ENCODE measurements at places on chromosomes 6 and 20. TPM values are rescaled to one million over a fixed set of nuclear protein-coding genes. Genes with fewer than 3 reads are reported as not detected.

Gene ABHD16B
- total RNA-seq: not detected

Gene RUNX2
- total RNA-seq: 18.9 TPM

Gene COX4I2
- total RNA-seq: not detected

DNA sequence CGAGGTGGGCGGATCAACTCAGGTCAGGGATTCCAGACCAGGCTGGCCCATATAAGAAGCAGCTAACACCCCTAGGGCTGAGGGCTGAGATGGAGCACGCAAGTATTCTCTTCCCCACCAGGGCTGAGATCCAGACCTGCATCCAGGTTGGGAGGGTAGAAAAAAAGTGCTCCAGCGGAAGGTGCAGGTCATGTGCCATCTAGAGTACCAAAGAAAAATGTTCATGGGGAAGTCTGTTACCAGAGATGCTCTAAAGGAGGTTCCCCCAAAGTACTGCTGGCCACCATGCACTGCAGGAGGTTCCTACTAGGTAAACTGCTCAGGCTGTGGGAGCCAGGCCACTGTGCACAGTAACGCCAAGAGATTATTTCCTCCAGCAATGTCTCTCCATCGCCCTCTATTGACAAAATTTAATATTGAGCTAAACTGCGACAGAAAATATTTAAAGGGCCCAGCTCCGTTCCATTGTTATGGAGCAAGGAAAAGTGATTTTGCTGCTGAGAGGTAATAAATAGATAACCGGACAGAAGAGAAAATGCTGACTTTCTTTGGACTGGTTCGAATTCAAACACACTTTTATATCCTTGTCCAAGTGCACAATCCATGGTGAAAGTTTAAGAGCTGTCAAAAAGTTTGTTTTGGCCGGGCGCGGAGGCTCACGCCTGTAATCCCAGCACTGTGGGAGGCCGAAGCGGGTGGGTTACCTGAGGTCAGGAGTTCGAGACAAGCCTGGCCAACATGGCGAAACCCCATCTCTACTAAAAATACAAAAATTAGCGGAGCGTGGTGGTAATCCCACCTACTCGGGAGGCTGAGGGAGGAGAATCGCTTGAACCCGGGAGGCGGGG, 159.9 kb downstream of the OR2B2 start:
- peak; percentile 81 for DNase-seq

DNA sequence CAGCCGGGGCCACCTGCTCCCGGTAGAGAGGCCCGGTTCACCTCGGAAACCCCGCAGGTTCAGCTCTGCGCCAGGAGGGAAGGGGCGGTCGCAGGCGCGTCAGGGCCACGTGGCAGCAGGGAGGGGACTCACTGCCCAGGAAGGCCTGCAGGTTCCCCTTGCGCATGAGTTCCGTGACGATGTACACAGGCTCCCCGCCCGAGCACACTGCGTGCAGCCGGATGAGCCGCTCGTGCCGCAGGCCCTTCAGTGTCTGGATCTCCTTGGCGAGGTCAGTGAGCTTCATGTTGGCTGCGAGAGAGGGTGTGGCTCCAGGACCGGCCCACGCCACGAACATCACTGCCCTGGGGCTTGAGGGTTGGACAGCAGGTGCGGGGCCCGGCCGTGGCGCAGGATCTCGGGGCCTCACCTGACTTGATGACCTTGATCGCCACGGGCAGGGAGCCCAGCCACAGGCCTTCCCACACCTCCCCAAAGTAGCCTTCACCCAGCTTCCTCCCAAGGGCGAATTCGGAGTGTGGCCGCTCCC, 4.9 kb upstream of the PTK6 start:
- DNase-seq: no peak

GRCh38 chr6:946546-946945, 253.6 kb upstream of the EXOC2 start:
- peak; percentile 14 for DNase-seq

- no peak for DNase-seq
These were observed 37.0 kb downstream of the RANBP9 start for GRCh38 chr6:13674533-13675190.

DNA sequence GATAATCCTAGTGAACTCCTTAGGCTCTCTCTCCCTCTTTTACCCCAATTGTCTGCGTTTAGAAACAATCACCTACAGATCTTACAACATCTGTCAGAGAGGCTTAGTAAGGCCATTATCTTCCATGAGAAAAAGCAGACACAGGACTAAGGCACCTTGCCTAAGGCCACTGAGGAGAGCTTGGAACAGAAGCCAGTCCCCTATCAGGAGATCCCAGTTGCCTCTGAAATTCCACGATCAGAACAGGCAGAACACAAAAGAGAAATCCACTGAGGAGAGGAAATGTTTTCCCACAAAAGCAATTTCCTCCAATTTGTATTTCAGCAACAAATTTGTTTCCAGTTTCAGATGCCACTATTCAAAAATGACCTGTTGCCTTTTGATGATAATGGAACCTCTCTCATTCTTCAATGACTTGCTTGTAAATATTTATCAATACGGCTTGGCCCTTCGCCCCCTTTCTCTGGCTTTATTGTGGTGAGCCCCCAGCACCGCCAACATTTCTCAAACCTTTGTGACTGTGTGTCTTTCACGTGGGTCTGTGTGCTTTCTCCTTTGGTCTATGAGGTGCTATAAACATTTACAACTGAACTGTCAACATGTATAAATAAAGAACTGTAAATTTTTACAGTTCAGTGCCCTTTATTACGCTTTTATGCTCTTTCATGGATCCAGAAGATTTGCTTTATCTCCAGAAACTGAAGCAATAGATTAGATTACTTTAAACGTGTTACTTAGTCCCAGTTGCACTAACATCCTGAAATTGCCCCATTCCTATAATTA, 187.8 kb upstream of the PHACTR1 start:
- peak; percentile 29 for DNase-seq

- peak; percentile 57 for DNase-seq
These were observed 475.2 kb upstream of the MARCKS start for GRCh38 chr6:113381959-113382358.

DNA sequence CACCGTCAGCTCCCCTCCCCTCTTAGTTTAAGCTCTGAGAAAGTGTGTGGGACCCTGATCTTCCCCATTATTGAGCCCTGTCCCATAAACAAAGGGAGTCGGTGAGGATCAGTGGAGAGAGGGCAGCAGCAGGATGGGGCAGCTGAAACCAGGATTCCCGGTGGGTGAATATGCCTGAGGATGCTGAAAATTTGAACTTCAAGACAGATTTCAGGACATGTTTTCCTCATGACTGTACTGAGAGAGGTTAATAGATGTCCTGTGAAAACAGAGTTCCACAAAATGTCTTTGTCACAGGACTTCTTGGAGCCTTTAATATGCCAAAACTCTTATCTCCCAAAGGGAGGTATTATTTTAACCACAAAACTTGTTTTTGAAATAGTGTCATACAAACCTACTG, 53.5 kb upstream of the SLC22A16 start:
- peak; percentile 40 for DNase-seq

DNA sequence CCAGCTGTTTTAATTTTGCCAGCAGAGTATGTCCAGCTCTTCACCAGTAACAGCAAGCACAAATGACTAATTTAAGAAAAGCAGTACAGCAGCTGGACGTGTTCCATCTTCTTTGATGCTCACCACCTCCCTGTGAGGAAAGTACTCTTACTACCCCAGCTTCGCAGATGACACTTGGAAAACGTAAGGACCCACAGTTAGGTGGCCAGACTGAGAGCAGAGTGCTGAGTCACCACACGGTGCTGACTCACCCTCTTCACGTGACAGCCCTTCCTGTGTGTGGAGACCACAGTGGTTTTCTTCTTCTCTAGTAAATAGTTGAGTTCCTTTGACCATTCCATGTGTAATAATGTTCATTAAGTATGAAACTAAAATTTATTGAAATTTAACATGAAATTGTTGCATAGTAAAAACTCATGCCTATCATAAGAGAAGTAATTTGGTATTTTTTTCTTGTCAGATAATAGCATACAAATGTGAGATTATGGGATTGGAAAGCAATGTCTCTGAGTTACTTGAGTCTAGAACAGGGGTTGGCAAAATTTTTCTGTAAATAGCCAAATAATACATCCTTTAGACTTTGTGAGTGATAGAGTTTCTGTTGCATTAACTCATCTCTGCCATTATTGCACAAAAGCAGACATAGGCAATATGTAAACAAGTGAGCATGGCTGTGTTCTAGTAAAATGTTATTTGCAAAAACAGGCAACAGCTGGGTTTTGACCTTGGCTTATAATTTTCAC, 76.6 kb downstream of the SLX4IP start:
- DNase-seq: peak; percentile 100
